ENCODE measurements at places on chromosomes 3 and 15.

DNA sequence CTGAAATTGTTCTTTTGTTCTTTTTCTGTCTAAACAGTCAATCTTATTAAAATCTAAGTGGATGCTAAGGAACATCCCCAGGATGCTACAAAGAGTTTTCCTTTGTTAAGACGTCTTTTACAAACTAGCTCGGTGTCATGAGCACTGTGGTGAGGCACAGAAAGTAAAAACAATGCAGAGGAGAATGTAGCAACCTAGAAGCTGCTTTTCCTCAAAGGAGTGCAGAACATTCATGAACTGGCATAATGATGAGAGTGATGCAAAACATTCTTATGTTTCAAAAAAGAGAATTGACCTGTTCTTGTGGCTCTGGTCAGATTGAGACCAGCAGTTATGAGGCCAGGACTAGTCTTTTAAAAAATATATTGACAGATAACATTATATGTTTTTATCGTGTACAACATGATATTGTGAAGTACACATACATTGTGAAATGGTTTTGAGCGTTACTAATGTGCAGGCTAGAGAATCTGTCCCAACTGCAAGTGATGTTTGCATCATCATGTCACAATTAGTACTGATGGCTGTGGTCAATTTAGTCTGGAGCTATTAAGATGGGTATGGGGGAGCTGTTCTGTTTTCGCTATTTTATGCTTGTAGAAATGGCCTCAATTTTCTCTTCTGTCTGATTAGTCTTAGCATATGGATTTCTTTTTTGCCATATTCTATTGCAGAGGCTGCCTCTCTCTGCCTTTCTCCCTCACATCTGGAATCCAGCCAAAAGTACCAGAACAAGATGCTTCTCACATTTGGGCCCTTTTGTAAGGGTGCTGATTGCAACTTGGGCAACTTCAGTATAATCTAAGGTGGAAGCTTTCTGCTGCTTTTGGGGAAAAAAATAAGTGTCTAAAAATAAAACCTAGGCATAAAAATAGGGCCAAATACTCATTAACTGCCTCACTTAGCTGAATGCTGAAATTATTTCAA lies 50.2 kb downstream of the HHLA2 start:
- DNase-seq = no peak

GRCh38 chr3:138696666-138697370 lies 88.2 kb downstream of the FAIM start:
- DNase-seq = no peak

- DNase-seq = no peak
Measured at GRCh38 chr3:140822401-140823047, 119.1 kb upstream of the SLC25A36 start.

DNA sequence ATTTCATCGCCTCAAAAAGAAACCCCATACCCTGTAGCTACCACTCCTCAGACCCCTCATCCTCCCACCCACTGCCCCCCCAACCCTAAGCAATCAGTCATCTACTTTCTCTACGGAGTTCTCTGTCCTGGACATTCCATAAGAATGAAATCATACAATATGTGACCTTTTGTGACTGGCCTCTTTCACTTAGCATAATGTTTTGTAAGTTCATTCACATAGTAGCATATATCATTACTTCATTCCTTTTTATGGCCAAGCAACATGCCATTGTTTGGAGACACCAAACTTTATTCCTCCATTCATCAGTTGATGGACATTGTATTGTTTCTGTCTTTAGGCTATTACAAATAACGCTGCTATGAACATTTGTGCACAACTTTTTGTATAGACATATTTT lies 64.2 kb downstream of the TNIK start:
- no peak for DNase-seq

GRCh38 chr3:43054754-43055153 lies 51.1 kb downstream of the POMGNT2 start:
- no peak for DNase-seq

GRCh38 chr3:54819946-54820345 lies 107.9 kb downstream of the LRTM1 start:
- DNase-seq = no peak

DNA sequence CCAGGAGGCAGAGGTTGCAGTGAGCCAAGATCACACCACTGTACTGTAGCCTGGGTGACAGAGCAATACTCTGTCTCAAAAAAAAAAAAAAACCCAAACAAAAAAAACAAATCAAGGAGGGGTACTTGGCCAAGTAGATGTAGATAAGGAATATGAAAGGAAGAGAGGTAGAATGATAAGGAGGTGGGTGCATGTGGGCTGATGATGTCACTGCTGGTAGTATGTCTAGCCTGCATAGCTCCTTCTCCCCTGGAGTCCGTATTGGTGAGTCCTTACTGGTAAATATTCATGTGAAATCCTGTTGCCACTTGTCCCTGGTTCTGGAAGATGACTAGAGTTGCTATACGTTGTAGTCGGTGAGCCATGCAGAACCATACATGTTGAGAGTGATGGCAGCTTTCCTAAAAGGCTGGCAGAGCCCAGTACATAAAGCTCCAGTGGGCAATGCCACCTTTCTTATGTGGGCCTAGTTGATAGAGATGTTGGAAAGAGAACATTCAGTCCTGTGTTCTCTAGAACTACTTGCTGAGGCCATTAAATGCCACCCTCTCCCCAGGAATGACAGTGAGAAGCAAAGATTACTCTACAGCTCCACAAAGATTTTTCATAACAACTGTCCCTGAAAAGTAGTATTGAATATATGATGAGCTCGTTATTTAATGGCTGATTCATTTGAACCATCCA lies 11.0 kb downstream of the KAT2B start:
- no peak for DNase-seq

DNA sequence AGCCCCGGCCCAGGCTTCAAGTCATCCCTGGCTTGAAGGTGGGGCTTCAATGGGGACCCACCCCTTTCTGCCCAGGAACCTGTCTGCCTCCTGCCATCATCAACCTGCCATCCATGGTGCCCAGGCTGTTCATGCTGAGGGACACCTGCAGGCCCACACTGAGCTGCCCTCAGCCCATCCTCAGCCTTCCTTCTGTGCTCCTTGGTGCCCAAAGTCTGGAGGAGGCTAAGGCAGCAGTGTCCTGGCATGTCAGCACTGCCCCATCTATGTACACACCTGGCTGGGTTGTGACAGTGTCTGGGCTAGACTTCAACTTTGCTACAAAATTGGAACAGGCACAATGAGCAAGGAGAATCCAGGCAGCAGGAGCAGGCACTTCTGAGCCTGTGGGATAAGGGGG lies 745.3 kb upstream of the EPHA6 start:
- no peak for DNase-seq

GRCh38 chr3:184134746-184135148 lies 411 bp upstream of the EIF2B5 start:
- DNase-seq = no peak

GRCh38 chr3:33385423-33385822 lies 54.8 kb downstream of the UBP1 start:
- DNase-seq = no peak

- no peak for DNase-seq
Measured at GRCh38 chr3:101509281-101509680, 3.7 kb downstream of the SENP7 start.

DNA sequence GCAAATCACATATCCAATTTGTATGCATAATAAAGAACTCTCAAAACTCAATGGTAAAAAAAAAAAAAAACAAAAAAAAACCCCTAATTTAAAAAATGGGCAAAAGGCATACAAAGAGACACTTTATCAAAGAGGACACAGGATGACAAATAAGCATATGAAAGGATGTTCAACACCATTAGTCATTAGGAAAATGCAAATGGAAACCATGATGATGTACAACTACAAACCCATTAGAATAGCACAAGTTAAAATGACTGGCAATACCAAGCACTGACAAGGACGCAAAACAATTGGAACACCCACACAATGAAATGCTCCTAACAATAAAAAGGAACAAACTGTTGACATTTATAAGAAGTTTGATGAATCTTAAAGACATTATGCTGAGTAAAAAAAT lies 63.4 kb upstream of the ADAMTS17 start:
- DNase-seq = no peak

- DNase-seq = no peak
Measured at GRCh38 chr3:120907659-120908029, 361 bp upstream of the STXBP5L start.

DNA sequence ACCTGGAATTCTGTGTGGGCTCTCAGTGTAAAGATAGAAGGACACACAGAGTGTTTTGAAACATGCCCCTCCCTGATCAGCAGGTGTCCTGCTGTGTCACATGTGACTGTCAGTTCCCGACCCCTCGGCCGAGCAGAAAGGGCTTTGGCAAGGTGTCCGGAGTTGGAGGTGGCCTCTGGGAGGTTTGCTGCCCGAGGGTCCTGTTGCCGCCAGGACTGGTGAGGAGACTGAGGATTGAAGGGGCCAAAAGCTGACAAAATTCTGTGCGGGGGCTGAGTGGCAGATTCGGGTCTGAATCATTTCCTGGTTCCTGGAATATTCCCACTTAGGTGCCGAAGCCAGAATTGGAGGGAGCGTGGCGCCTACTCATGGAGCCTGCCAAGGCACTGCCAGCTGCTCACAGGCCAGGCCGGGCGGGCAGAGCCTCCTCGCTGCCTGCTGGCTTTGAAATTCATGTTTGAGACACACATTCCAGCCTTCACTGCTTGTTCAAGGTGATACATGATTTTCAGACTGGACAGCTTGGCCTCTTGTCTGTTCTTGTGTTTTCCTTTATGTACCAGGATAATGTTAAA lies 83.8 kb downstream of the APBA2 start:
- peak; percentile 79 for DNase-seq

DNA sequence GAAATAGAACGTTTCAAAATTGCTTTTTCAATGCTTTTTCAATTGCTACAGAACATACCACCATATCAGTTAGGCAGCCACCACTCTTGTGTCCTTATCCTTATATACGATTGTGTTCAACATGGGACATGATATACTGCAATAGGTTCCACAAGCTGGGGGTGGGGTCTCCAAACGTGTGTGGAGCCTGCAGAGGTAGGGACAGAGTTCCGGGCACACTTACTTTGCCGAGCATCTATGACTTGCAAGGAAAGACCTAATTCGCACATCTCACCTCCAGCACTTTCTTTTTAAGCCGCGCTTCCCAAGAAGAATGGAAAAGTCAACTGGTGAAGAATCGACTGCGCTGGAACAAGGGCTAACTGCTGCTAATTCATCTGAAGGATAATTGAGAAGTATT lies 39.6 kb upstream of the SFMBT1 start:
- DNase-seq = no peak

All from C1 segment of cervical spinal cord (tissue), 14 donors.